ENCODE measurements at places on chromosomes 5 and 9. TPM values are rescaled to one million over a fixed set of nuclear protein-coding genes. Genes with fewer than 3 reads are reported as not detected.

GRCh38 chr9:99823681-99824377 lies 2.1 kb downstream of the NR4A3 start:
- peak; percentile 41 for DNase-seq
- H3K27me3 ChIP-seq: peaks cover 88% of the 10 kb centered on the region
- H3K4me1 ChIP-seq: peaks cover 38% of the 10 kb centered on the region
- peak overlapping the region; percentile 73 for H3K4me3 ChIP-seq
- no peak overlapping the region for H3K27ac ChIP-seq

DNA sequence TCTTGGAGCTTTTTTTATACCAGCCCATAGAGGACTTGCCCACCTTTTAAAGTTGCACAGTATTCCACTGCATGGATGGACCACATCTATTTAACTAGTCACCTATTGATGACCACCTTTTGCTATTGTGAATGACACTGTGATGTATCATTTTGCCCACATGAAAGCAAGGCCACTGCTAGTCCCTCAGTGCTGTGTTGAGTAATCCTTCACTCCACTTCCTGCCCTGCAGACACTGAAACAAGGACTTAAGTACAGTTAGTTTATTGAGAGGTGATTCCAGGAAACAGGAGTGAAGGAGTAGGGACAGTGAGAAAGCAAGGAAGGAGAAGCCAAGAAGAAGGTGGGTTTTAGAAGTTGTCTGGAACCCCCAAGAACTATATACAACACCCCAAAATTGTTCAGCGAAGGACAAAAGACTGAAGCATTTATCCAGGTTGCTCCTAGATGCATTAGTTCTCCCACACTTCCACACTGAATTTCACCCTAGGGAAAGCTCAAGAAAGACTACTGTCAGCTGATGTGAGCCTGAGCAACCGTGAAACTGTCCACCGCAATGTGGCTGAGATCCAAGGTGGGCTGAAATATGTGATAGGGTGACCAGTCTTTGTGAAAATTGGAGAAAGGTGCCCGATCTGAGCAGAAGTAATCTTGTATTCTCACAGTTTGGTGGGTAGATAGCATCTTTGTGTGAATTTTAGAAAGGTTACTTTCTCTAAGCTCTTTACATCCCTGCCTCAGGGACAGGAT lies 45.2 kb upstream of the ANKRD31 start:
- H3K4me3 ChIP-seq: no peak overlapping the region
- H3K4me1 ChIP-seq: peaks cover 35% of the 10 kb centered on the region
- no peaks in the 10 kb centered on the region for H3K36me3 ChIP-seq
- no peak overlapping the region for H3K27ac ChIP-seq
- DNase-seq: no peak

DNA sequence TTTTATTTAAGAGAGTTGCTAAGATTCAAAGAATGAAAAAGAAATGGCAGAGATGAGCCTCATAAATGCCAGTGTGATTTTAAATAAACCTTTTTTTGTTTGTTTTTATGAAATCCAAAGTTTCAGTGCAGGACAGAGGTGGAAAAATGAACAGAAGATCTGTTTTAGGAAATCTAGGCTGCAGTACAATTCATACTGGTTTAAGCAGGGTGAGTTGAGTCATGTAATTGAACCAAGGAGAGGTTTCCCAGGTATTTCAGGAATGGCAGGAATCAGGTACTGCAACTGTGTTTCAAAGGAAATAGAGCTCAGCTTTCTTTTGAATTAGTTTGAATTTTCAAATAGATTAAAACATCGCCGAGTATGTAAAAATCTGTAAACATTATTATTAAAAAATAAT lies 3.0 kb upstream of the ANKRD31 start:
- peak overlapping the region; percentile 91 for H3K27ac ChIP-seq
- no peak for DNase-seq
- no peaks in the 10 kb centered on the region for H3K36me3 ChIP-seq

- peaks cover 13% of the 10 kb centered on the region for H3K4me1 ChIP-seq
- H3K4me3 ChIP-seq: peak overlapping the region; percentile 52
- H3K27me3 ChIP-seq: peaks cover 14% of the 10 kb centered on the region
- DNase-seq: peak; percentile 31
Observed at GRCh38 chr5:88144219-88145001, 124.2 kb downstream of the TMEM161B start.

Gene CACFD1
- total RNA-seq: 22.5 TPM

Gene ANKRD20A1
- total RNA-seq: 0.27 TPM

DNA sequence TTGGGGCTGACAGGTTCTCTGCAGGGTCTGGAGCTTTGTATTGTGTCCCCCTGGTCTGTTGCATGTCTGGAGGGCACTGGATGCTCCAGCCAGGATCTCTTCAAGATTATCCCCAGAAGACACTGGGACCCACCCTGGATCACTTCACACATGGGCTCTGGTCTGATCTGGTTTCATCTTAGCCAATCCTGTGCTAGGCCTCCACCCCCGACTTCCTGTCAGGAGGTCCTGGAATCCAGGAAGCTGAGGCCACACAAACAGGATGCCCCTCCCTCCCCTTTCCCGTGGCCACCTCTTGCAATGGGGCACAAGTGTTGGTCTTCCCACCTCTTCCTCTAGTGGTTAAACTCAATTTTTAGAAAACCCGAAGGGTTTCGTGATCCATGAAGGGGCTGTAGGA lies 242.6 kb upstream of the MVB12B start:
- peaks cover 4% of the 10 kb centered on the region for H3K4me1 ChIP-seq
- peaks cover 12% of the 10 kb centered on the region for H3K27me3 ChIP-seq
- DNase-seq: no peak
- H3K27ac ChIP-seq: no peak overlapping the region
- no peak overlapping the region for H3K4me3 ChIP-seq
- H3K36me3 ChIP-seq: peaks cover 14% of the 10 kb centered on the region

- no peaks in the 10 kb centered on the region for H3K36me3 ChIP-seq
- no peak overlapping the region for H3K4me3 ChIP-seq
- DNase-seq: no peak
- H3K27ac ChIP-seq: no peak overlapping the region
- peaks cover 13% of the 10 kb centered on the region for H3K4me1 ChIP-seq
Observed at GRCh38 chr9:120710110-120710981, 3.9 kb downstream of the MEGF9 start.

DNA sequence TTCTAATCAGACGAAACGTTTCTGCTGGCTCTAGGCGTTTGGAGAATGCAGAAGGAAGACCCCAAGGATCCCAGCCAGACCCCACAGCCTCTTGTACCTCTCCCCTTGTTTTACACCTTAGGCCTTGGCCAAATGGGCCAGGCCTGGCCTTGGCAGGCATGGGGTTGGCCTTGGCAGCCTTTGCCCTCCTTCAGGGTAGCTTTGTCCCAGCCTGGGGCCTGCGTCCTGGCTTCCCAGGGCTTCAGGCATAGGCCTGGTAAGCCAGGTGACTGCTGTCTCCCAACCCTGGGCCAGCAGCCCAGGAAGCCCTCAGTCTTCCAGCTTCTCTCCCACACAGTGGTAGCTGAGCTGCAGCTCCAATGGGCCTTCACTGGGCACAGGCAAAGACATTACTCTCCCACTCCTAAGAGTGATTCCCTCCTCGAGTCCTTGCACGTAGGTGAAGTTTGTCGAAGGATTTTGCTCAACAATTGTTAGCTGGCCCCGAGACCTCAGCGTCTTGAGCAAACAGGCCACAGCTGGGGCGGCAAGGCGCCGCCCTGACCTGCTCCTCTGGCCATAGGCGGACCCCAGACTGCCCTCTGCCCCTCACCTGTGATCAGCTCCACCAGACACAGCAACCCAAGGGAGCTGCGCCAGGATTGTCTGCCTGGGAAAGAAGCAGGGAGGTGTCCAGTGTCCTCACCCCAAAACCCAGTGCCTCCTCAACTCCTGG lies 1.1 kb upstream of the PITX1 start:
- H3K27me3 ChIP-seq: peaks cover 92% of the 10 kb centered on the region
- H3K36me3 ChIP-seq: no peaks in the 10 kb centered on the region
- H3K4me1 ChIP-seq: peaks cover 42% of the 10 kb centered on the region
- no peak for DNase-seq
- peak overlapping the region; percentile 79 for H3K4me3 ChIP-seq

DNA sequence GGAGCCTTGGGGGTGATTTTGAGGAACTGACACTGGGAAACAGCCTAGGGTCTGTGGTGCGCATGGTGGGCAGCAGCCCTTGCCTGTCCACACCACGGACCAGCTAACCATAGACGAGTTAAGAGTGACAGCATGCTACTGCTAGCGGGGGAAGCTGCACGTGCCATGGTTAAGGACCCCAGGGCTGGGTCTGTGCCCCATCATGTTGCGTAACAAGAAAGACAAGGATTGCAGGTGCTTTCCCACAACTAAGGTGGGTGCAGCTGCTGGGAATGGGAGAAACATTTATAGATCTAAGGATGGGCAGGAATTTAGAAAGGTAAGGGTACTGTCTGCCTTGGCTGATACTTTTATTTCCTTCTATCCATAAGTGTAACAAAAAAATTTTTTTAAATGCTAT lies 17.9 kb upstream of the KCNMB1 start:
- peaks cover 51% of the 10 kb centered on the region for H3K4me1 ChIP-seq
- DNase-seq: no peak
- 0 out of 2 replicates have a peak, but pooled peaks cover 3% of the 10 kb centered on the region for H3K27me3 ChIP-seq
- no peak overlapping the region for H3K27ac ChIP-seq

- peaks cover 13% of the 10 kb centered on the region for H3K4me1 ChIP-seq
- peaks cover 8% of the 10 kb centered on the region for H3K36me3 ChIP-seq
- H3K27ac ChIP-seq: peak overlapping the region; percentile 7
- H3K4me3 ChIP-seq: no peak overlapping the region
- no peak for DNase-seq
Observed at GRCh38 chr9:124342776-124343485, 72.3 kb downstream of the PSMB7 start.

GRCh38 chr9:113626735-113627495 lies 163.4 kb downstream of the RGS3 start:
- peaks cover 32% of the 10 kb centered on the region for H3K4me1 ChIP-seq
- no peaks in the 10 kb centered on the region for H3K36me3 ChIP-seq
- no peak overlapping the region for H3K4me3 ChIP-seq
- H3K27ac ChIP-seq: no peak overlapping the region

Gene CYSRT1
- 2.9 TPM for total RNA-seq

DNA sequence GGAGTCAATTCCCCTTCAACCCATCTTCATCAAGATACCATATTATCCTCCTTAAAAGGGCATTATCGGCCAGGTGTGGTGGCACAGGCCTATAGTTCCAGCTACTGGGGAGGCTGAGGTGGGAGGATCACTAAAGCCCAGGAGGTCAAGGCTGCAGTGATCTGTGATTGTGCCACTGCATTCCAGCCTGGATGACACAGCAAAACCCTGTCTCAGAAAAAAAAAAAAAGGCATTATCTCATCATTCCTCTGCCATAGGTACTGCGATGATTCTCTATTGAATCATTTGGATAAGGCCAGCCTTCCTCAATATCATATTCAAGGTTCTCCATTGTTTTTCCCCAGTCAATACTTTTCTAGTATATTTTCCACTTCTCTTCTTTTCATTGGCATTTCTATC lies 39.2 kb upstream of the RAB3C start:
- 0 out of 2 replicates have a peak, but pooled peaks cover 2% of the 10 kb centered on the region for H3K4me1 ChIP-seq
- no peak for DNase-seq
- H3K36me3 ChIP-seq: peaks cover 43% of the 10 kb centered on the region
- no peak overlapping the region for H3K27ac ChIP-seq

- H3K27ac ChIP-seq: no peak overlapping the region
- no peak overlapping the region for H3K4me3 ChIP-seq
- no peaks in the 10 kb centered on the region for H3K36me3 ChIP-seq
- H3K4me1 ChIP-seq: peaks cover 2% of the 10 kb centered on the region
Observed at GRCh38 chr5:14136228-14136627, 6.9 kb upstream of the TRIO start.

DNA sequence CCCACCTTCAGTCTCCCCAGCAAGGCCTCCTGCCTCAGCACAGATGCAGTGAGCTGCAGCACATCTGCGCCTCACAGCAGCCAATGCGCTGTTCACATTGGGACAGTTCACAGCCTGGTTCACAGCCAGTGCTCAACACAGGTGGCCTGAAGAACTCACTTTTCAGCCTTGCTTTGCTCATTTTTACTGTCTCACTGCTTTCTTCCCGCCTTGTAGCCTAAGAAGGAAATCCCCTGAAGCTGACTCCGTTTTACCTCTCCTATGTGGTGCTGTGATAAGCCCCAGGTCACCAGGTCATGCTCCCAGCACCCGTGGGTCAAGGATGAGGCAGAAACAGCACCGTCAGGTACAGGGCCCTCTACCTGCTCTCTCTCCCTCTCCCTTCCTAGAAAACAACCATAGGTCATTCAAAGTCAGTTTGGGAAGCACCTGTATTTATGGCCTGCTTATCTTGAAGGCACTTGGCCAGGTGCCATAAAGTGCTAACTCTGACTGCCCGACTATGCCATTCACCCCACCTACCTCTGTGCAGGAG lies 1.1 kb downstream of the GCNT4 start:
- no peak for DNase-seq
- H3K4me3 ChIP-seq: peak overlapping the region; percentile 81
- no peaks in the 10 kb centered on the region for H3K36me3 ChIP-seq
- H3K27me3 ChIP-seq: peaks cover 48% of the 10 kb centered on the region
- peaks cover 47% of the 10 kb centered on the region for H3K4me1 ChIP-seq

- no peaks in the 10 kb centered on the region for H3K36me3 ChIP-seq
- no peak for DNase-seq
- peaks cover 49% of the 10 kb centered on the region for H3K4me1 ChIP-seq
- H3K27me3 ChIP-seq: no peaks in the 10 kb centered on the region
Observed at GRCh38 chr5:35484241-35484640, 133.4 kb upstream of the SPEF2 start.

GRCh38 chr5:97245386-97245785 lies 62.3 kb upstream of the RIOK2 start:
- H3K27ac ChIP-seq: no peak overlapping the region
- peaks cover 5% of the 10 kb centered on the region for H3K4me1 ChIP-seq
- no peak overlapping the region for H3K4me3 ChIP-seq
- peaks cover 7% of the 10 kb centered on the region for H3K36me3 ChIP-seq
- DNase-seq: no peak

DNA sequence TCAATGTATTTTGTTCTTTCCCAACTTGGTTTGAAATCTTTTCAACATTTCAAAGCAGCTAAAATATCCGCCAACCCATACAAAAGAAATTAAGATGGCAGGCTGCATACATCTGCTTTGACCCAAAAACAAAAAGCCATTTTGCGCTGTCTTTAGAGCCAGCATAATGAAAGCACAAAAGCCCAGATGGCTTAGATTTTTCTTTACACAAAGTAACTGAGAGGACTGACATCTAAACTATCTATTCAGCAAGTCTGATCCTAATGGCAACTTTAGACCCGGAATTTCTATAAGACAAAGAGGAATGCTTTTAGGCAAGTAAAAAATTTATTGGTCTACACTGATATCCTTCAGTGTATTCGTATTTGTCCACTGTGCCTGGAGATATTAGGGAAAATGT lies 86.3 kb downstream of the MYO10 start:
- H3K27me3 ChIP-seq: no peaks in the 10 kb centered on the region
- no peaks in the 10 kb centered on the region for H3K36me3 ChIP-seq
- DNase-seq: no peak
- H3K4me3 ChIP-seq: no peak overlapping the region
- H3K4me1 ChIP-seq: peaks cover 25% of the 10 kb centered on the region
